NCI-H1417 treated with DMSO at 0.1 percent for 48 hours (cell line): ENCODE measurements at places on chromosomes 13 and 19.

GRCh38 chr19:7596211-7596937 is 711 bp downstream of the CAMSAP3 start:
- DNase-seq: no peak

- DNase-seq: no peak
These were observed 301.6 kb downstream of the SLITRK6 start for GRCh38 chr13:85497652-85498051.

GRCh38 chr19:40607311-40608239 is 6.4 kb downstream of the LTBP4 start:
- no peak for DNase-seq

DNA sequence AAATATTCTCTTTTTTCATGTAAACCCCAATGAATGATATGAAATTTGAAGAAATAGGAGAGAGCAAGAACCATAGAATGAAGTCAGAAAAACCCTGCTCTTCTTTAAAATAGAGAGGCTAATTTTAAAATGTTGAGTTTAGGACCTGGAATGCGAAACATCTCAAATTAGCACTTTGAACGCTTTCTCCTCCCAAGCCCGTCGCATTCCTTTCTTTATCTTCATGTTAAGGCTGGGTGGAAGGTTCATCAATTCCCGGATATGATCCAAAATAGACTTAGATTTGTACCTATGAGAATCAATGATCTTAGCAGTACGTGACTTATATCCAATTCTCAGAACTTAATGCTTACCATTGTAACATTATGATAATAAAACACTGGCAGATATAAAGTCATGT is 24.1 kb upstream of the LGALS16 start:
- DNase-seq: no peak

- no peak for DNase-seq
These were observed 814.5 kb upstream of the MIR17HG start for GRCh38 chr13:90532861-90533492.

- no peak for DNase-seq
These were observed 79.7 kb downstream of the STARD13 start for GRCh38 chr13:33205804-33206221.

- DNase-seq: no peak
These were observed 50.8 kb downstream of the AP1M1 start for GRCh38 chr19:16248380-16249023.
